Nephron progenitor cell (in vitro differentiated cells): ENCODE measurements at places on chromosomes 3 and 15.

DNA sequence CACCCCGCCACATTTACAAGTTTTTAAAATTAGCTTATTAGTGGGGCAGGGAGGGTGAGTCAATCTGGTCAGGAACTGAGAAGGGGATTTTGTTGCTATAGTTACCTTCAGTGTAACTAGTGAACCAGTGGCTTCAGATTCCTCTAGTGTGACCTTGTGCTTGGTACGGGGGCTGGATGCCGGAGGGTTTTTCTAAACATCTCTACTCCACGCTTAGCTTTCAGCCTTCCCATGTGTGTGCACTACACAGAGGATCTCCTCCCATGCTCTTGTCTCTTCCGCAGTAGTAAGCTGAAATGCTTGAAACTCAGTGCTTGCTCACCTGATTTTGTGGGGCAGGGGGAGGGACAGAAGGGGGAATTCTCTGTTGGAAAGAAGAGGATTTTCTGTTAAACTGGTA is 67.9 kb upstream of the AKAP13 start:
- no peak for DNase-seq

DNA sequence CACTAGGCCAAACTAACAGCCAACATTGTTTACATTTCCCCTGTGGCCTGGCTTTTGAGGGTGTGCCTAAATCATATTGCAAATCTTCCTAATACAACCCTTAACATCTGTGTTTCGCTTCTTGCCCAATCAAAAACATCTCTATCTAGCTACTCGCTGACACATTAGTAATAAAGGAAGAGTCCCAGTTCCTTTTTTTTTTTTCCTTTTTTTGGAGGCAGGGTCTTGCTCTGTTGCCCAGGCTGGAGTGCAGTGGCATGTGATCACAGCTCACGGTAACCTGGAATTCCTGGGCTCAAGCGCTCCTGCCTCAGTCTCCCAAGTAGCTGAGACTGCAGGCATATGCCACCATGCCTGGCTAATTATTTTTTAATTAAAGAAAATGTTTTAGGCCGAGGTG is 2.1 kb upstream of the SRPRB start:
- no peak for DNase-seq

- no peak for DNase-seq
Measured at GRCh38 chr15:48062148-48062872, 58.5 kb upstream of the SLC24A5 start.

- DNase-seq, result no peak
Measured at GRCh38 chr3:124441766-124442165, 288.5 kb upstream of the UMPS start.

GRCh38 chr3:50124800-50125178 is 30.3 kb upstream of the SEMA3F start:
- no peak for DNase-seq

DNA sequence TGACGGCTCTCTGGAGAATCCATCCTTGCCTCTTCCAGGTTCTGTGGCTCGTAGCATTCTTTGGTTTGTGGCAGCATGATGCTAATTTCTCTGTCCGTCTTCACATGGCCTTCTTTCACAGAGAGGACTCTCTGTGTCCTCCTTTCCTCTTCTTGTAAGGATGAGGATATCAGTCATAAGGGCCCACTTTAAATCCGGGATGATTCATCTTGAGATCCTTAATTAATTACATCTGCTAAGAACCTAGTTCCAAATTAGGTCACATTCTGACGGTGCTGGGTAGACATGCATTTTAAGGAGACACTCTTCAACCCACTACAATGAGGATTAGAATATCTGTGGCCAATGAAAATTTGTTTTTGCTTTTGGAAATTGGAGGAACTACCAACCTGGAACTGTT is 15.7 kb upstream of the GXYLT2 start:
- no peak for DNase-seq

GRCh38 chr3:128555098-128555825 is 62.3 kb upstream of the GATA2 start:
- DNase-seq, result no peak

- no peak for DNase-seq
Measured at GRCh38 chr3:157582637-157582973, 79.4 kb upstream of the VEPH1 start.

GRCh38 chr3:148023994-148024393 is 614.8 kb downstream of the ZIC1 start:
- no peak for DNase-seq

- DNase-seq, result no peak
Measured at GRCh38 chr15:33559207-33559890, 248.6 kb downstream of the RYR3 start.

GRCh38 chr15:96893159-96893906 is 562.8 kb downstream of the NR2F2 start:
- peak; percentile 5 for DNase-seq

DNA sequence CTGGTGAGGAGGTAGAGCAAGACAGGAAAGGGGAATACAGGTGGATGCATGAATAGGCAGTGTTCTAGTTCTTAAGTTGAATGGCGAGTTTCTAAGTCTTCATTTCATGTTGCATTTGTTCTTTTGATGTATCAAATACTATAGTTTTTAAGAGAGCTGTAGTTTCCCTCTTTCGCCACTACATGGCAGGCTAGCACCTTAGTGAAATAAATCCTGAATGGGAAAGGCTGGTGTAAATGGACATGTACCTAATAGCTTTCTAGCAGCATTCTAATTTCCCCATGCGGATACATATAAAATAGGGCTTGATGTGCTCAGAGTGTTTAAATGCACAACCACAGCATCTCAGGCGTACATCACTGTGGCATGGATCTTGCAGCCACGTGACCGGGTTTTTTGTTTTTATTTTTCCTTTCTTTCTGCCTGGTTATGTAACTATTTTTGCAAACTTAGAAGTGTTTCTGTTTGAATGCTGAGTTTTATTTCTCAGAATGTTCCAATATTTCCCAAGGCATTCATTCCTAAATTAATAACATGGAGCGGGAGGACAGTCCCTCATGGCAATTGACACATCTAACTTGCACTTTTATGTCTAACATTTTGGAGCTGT is 23.5 kb upstream of the CLN6 start:
- DNase-seq, result peak; percentile 30

DNA sequence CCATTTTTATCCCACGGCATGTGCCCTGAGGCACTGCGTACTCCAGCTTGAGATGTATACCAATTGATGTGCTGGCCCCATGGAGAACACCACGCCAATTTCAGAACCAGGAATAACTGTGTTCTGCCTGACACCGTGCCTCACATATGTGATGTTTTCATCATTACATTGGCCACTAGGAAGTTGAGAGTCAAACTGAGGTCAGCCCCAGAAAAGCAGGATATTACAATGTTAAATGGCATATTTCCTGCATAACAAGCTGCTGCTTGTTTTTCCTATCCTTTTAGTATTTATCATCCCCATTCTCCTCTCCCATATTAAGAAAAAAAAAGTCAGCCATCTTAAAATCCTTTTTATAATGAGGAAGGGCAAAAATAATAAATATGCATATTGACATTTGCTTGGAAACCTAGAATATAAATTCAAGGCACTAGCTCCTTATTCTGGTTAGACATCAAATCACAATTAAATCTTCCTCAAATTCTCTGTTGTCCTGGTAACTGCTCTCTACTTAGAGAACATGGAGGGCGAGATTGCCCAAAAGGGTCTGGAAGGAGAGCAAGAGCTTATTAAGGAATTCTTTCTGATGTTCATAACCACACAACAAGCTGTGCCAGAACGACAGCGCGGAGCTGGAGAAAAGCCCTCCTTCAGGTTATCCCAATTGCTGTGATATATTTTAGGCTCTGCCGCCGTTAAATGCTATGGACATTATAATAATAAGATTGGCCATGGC is 112.6 kb downstream of the UACA start:
- DNase-seq, result no peak

- DNase-seq, result no peak
Measured at GRCh38 chr3:37072892-37073291, 79.6 kb downstream of the MLH1 start.

GRCh38 chr3:120144267-120144666 is 50.0 kb upstream of the GSK3B start:
- DNase-seq, result no peak

GRCh38 chr3:72255791-72256559 is 471.0 kb upstream of the PROK2 start:
- no peak for DNase-seq

- DNase-seq, result no peak
Measured at GRCh38 chr15:68552344-68552743, 26.4 kb upstream of the CORO2B start.

- no peak for DNase-seq
Measured at GRCh38 chr3:45454466-45454865, 66.1 kb downstream of the LARS2 start.

- no peak for DNase-seq
Measured at GRCh38 chr3:69324362-69325025, 61.4 kb downstream of the FRMD4B start.

DNA sequence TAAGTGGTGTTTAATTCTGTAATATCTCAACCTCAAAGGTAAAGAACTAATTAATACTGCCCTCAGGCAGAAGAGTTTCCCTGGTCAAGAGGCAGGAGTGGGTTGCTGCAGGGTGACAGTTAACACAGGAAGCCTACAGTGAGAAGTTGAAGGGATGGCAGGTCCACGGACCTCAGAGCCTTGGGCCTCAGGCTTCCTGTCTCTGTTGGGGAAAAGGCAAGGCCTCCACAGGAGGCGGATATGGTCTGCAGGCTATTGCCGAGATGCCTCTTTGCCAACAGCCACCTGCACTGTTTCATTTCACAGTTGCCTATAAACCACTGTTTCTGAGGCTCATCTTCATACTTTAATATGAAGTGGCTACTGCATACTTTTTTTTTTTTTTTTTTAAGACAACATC is 33.3 kb upstream of the RPN1 start:
- DNase-seq, result no peak

DNA sequence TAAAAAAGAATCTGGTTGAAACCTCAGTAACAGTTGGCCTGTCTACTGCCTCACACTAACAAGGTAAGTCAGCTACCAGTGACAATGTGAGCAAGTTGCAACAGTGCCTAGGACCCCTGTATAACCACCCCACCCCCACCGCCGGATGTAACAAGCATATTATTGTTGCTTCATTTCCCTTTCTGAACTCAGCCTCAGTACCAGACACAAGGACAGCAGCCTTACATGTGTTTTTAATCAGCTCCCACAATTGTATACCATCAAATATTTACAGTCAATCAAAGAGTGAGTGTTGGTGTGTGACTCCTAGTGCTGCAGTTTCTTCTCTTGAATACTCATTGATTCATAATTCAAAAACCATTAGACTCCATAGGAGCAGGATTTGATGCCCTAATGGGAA is 96.4 kb downstream of the PYDC2 start:
- DNase-seq, result no peak

- no peak for DNase-seq
Measured at GRCh38 chr15:97504031-97504792, 456.3 kb upstream of the ARRDC4 start.

DNA sequence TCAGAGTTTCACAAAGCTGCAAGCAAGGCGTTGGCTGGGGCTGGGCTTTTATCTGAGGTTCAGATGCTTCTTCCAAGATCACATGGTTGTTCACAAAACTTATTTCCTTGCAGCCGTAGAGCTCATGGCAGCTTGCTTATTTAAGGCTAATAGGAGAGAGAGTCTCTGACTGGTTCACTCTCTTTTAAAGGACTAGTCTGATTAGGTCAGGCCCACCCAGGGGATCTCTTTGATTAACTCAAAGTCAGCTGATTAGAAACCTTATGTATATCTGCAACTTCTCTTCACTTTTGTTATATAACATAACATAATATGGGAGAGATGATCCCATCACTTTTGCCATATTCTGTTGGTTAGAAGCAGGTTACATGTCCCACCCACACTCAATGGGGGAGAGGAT is 99.9 kb upstream of the CCNL1 start:
- no peak for DNase-seq

DNA sequence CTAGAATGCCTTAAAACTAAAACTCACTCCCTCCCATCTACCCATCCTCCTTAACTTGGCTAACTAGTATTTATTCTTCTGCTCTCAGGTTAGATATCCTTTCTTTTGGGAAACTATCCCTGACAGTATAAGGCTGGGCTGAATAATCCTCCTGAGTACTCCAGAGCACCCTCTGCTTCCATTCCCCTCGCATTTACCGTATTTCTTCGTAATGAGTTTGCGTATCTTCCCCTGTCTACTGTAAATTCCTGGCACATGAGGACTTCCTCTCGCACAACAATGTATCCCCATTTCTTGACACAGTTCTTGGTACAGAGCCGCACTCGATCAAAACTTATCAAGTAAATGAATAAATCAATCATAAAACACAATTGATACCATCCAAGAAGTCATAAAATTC is 82.9 kb upstream of the AKAP13 start:
- DNase-seq, result no peak

DNA sequence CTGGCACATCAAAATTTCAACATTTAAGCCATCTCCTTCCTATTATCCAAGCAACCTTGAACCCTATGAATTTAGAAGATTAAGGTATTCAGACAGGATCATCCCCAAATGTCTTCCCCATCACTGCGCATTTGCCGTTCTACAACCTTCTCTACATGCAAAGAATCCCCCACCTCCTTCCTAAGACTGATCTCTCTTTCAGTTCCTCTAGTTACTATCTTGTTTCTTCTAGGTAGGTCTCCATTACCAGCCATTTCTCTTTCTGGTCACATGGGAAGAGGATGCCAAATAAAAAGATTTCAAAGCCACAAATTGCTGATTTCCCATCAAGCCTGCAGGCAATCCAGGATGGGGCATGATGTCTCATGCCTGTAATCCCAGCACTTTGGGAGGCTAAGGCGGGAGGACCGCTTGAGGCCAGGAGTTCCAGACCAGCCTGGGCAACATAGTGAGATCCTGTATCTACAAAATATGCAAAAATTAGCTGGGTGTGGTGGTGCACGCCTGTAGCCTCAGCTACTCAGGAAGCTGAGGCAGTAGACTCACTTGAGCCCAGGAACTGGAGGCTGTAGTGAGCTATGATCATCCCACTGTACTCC is 29.7 kb upstream of the MTMR10 start:
- DNase-seq, result no peak

DNA sequence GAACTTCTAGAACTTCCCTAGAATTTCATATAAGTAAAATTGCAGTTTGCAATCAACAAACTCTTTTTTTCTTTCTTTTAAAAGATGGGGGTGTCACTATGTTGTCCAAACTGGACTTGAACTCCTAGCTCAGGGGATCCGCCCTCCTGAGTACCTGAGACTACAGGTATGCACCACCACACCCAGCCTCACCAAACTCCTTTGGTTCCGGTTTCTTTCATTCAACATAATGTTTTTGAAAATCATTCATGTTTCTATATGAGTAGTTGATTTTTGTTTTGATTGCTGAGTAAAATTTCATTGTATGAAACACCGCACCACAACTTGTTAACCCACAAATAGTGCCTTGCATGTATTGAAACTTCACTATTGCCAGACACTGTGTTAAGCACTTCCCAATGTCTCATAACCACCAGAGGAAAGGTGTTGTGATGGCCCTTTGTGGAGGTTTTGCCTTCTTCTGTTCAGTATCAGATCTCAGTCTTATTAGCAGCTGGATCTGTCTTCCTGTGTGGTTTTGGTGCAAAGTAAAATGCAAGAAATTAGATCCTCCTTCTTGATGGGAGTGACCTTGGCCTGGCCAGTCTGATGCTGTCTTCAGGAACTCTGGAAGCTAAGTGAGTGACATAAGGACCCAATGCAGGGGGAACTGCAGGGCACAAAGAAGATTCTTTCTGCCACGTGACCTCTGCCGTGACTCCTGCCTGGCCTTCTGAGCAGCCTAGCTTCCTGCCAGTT is 78.8 kb upstream of the UBE2E1 start:
- DNase-seq, result no peak
